ENCODE measurements at places on chromosomes 16 and 17.

DNA sequence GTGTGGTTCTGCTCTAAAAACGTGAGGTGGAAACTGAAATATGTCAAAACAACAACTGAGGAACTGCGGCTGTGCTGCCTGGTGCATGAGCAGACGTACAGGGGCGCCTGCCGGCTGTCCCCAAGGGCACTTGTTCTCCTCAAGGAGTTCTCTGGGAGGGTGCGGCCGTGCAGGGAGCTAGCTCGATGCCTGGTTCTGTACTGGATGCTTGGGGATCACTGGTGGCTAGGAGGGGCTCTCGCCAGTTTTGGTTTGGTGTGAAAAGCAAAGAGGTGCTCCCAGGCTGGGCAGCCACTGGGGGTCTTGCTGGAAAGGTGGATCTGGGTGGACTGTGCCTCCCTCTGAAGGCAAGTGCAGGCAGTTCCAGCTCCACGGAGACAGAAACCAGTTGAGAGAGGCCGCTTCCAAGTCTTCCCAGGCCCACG is 41.9 kb upstream of the ATP2A3 start:
- no peak for DNase-seq

DNA sequence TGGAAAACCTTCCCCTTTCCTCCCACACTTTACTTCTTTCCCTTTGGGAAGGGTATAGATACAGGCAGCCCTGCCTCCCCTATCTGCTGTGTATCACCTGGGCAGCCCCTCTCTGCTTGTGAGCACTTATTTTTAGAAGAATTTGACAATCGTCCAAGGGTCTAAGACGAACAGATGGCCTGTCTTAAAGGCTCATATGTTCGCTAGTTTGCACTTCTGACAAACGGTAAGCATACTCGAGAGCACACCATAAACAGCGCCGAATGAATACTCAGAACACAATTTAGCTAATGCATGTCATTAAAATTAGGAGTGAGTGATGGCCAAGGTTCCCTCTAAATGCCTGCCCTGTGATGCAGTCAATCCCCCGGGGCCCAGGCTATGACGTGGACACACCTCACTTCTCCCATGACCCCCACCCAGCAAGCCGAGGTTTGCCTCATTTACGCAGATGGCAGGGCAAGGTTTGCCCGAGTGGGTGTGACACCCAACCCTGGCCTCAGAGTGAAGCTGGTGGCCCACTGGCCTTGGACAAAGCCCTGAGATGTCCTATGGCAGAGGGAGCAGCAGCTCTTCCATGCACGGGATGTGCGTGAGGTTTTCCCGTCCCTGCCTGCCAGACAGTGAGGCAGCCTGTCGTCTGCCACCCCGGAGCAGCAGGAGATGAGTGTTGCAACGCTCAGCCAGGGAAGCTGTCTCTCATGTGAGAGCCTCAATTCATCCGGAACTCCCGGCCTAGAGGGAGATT is 125.2 kb downstream of the C16orf78 start:
- no peak for DNase-seq

DNA sequence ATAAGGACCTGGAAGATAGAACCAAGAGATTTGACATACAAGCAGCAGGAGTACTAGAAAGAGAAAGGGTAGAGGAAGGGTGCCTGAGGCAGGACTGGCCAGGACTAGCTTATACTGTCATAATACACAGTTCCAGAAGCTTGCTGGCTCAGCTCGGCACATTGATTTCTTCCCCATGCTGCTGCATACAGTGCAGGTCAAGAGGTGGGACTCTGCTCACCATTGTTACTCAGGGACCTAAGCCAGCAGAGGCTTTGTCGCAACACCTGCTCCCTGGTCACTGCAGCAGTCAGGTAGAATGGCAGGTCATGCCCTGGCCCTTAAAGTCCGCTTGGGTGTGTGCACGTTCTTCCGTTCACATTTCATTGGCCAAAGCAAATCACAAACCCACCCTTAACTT is 32.8 kb downstream of the LDHD start:
- no peak for DNase-seq

DNA sequence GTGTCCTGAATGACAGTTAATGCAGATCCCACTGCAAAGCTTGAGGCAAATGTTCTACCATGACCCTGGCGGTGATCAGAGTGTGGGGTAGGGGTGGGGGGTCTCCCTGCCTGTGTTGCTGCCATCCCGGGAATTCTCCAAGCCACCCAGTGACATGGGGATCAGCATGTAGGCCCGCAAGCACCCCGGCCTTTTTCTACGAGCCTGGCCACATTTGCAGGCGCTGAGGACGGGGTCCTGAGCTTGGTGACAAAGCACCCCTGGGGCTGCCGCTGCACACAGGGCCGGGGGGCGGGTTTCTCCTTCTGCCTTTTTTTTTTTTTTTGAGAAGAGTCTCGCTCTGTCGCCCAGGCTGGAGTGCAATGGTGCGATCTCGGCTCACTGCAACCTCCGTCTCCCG is 35.8 kb downstream of the SLC7A5 start:
- DNase-seq = no peak

DNA sequence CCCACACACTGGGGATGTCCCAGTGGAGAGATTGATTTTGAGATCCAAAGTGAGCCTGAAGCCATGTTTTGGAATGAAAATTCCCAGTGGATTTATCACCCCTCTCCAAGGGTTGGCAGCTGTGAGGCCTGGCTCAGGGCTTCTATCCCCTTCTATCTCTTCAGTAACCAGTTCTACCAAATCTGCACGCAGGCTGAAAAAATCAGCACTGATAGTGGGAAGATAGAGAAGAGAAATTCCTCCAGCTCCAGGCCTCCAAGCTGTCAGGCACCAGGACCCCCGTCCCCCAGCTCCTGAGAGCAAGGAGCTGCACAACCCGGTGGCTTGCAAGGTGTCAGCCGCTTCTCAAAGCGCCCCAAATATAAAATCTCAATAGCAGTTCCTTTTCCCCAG is 1.0 kb downstream of the FLOT2 start:
- no peak for DNase-seq

DNA sequence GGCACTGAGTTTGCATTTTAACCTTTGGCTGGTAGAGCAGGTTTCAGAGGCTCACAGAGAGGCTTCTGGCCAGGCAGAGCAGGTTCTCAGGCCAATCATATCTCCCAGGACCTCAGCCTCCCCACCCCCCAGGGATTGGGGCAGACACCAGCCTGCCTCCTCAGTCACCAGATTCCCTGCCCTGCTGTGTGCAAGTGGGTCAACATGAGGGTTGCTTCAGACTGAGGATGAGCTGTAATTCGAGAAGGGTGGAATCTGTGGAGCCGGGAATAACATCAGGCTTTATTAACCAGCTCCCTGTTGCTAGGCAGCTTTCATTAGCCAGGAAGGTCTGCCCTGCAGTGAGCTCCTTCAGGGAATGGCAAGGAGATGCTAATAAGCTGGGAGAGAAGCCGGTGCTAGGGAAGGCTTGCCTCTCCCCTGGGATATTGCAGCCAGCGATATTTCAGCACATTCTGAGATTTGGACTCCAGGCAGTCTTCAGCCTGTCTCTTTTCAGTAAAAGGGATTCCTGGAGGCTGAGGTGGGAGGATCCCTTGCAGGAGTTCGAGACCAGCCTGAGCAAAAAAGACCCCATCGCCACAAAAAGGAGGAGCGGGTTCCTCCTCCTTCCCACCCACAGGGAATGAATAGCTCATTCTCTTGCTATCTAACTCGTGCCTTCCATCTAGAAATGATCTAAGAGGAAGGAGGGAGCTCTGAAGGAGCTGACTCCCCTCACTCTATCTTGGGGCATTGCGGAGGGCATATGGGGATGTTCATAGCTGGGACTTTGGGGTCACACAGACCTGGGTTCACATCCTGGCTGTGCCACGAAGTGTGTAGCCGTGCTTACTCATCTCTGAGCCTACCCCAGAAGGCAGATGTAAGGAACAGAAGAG is 10.7 kb downstream of the SGSM2 start:
- peak; percentile 86 for DNase-seq

DNA sequence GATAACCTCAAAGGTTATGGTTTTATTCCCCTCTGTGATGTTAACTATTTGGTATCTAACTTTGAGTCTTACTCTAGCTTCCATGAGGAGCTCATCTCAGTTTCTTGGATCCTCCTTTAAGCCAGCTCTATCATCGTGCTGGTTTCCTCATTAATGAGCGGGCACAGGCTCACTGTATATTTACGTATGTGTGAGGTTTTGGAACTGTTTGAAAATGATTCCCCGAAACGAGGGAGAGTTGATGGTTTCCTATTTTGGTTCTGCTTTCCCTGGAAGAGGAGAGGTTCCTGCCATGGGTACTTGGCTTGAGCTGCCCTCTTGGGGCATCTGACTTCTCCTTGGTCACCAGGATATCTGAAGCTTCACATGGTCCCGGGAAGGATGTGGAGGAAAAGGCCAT is 32.7 kb upstream of the PIK3R6 start:
- no peak for DNase-seq

DNA sequence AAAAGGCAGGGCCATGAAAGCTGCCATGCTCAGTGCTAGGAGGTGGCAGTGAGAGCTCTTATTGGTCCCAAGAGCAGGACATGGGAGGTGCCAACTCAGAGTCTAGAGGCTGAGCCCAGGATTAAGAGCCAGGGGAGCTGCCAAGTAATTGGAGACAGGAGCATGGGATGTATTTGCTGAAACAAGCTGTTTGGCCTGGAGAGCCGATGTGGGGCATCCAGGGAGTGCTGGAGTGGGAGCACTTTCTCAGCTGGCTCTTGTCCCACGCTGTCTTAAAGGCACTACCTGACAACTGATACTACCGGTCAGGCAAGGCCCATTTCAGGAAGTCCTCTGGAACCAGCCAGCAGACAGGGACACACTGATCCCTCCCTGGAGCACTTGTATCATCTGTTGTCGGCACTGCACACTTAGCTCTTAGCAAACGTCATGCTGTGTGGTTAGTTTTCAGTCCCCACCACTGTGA is 19.3 kb downstream of the ANKFN1 start:
- DNase-seq = no peak

DNA sequence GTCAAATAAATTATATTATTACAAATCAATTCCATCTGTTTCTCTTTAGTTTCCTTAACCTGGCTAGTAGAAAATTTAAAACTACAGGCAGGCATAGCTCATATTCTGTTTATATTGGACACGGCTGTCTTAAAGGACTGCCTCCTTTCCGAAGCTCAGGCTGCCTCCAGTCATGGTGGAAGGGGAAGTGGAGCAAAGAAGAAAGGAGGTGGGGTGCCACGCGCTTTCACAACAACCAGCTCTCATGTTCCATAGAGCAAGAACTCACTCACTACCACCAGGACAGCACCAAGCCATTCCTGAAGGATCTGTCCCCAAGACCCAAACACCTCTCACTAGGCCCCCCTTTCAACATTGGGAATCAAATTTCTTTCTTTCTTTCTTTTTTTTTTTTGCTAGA is 149.3 kb upstream of the KCNJ18 start:
- no peak for DNase-seq

DNA sequence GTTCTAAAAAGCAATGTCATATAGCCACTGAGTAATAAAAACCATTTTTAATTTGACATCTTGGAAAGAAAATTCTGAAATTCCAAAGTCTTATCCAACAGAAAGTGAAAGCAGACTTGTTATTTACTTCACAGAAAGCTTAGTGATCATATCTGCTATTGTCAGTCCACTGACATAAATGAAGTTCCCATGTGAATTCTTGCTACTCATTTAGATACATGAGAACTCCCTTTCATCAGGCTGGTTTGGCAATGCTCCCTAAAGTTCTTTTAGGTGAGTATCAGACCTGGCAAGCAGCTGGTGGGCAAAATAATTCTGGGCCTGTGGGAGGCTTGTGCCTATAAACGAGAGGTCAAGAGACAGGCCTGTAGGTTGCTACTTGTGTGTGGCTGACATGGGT is 23.4 kb downstream of the NME2 start:
- no peak for DNase-seq

GRCh38 chr17:2816688-2817087 is 20.4 kb downstream of the RAP1GAP2 start:
- no peak for DNase-seq

GRCh38 chr17:10557422-10557821 is 8.0 kb upstream of the MYH2 start:
- no peak for DNase-seq

GRCh38 chr16:89860747-89861304 is 12.6 kb upstream of the TCF25 start:
- DNase-seq = peak; percentile 53

GRCh38 chr17:81842725-81843504 is 8.1 kb upstream of the PPP1R27 start:
- DNase-seq = peak; percentile 48

- DNase-seq = no peak
These were observed 24.5 kb downstream of the SOCS1 start for GRCh38 chr16:11231367-11231970.

- DNase-seq = no peak
These were observed 5.4 kb downstream of the TNP2 start for GRCh38 chr16:11263737-11264136.

- DNase-seq = no peak
These were observed 88.5 kb upstream of the ZNF267 start for GRCh38 chr16:31785126-31785525.

DNA sequence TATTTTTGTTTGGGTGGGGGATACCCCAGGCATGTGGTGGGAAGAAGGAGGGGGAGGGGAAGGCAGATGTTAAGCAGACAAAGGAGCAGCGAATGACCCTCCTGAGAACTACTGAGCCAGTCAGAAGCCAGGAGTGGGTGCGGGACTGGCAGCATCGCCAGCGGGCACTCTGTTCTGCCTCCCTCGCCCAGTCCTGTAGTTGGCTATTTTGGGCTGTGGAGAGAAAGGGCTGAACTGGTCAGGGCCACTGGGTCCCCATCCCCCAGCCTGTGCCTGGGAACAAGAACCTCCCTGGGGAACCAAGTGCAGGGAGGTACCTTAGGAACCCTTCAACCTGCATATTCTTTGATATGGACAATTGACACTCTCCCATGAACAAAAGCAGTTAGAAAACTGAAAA is 6.4 kb downstream of the LRRC3C start:
- DNase-seq = no peak
